ENCODE measurements at places on chromosomes 2 and 18. TPM values are rescaled to one million over a fixed set of nuclear protein-coding genes. Genes with fewer than 3 reads are reported as not detected.

CAPN10 gene
- polyA plus RNA-seq, result 62.8 TPM

KCNG2 gene
- polyA plus RNA-seq, result 0.26 TPM

ALLC gene
- not detected for polyA plus RNA-seq

ANKRD23 gene
- 2.5 TPM for polyA plus RNA-seq

HRH4 gene
- not detected for polyA plus RNA-seq

OR6B2 gene
- polyA plus RNA-seq, result not detected

SCN9A gene
- polyA plus RNA-seq, result 1.4 TPM

POTEC gene
- not detected for polyA plus RNA-seq
